ENCODE measurements at places on chromosomes 7 and 10.

DNA sequence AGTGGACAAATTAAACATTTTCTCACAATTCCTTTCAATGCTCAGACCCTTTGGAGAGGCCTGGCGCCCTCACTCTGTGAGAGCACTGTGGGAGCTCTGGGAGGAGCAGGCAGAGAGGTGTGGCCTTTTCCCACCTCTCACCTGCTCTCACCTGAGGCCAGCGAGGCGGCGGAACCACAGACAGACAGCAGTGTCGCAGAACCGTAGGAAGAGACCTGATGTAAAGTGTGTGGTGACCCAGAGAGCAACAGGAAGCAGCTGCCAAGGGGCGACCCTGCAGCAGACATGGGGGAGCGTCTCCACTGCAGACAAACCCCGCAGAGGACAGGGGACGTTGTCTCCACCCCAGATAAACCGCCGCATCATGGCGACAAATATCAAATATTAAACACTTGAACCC is 15.6 kb upstream of the PARP12 start:
- DNase-seq, result no peak

GRCh38 chr10:6037422-6037821 is 24.7 kb downstream of the IL2RA start:
- no peak for DNase-seq

- DNase-seq, result no peak
Measured at GRCh38 chr10:774223-774622, 84.8 kb upstream of the DIP2C start.

DNA sequence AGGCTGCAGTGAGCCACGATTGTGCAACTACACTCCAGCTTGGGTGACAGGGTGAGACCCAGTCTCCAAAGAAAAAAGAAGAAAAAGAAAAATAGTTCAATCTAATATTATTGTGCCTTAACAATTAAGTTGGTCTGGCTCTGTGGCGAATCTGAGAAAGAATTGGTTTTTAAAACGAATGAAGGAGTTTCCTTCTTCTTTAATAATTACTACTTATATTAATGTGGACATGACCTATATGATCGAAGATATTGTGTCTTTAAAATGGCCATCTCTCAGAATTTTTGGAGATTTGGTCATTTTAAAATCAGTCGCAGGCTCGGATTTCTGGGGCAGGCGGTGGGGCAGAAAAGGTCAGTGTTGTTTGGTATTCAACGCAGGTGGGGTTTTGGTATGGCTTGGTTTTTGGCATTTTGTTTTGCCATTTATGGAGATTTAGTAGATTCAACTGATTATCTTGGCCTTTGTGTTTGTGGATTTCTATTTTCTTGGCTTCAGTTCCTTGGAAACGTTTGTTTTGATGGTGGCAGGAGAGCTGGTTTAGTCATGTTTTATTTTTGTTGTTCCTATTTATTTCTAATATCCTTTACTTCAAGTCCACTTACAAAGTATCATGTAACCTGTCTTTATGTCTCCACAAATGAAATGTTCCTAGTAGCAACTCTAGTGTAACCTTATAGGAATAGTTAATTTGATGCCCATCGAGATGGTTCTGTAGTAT is 178.8 kb upstream of the MKLN1 start:
- DNase-seq, result no peak

DNA sequence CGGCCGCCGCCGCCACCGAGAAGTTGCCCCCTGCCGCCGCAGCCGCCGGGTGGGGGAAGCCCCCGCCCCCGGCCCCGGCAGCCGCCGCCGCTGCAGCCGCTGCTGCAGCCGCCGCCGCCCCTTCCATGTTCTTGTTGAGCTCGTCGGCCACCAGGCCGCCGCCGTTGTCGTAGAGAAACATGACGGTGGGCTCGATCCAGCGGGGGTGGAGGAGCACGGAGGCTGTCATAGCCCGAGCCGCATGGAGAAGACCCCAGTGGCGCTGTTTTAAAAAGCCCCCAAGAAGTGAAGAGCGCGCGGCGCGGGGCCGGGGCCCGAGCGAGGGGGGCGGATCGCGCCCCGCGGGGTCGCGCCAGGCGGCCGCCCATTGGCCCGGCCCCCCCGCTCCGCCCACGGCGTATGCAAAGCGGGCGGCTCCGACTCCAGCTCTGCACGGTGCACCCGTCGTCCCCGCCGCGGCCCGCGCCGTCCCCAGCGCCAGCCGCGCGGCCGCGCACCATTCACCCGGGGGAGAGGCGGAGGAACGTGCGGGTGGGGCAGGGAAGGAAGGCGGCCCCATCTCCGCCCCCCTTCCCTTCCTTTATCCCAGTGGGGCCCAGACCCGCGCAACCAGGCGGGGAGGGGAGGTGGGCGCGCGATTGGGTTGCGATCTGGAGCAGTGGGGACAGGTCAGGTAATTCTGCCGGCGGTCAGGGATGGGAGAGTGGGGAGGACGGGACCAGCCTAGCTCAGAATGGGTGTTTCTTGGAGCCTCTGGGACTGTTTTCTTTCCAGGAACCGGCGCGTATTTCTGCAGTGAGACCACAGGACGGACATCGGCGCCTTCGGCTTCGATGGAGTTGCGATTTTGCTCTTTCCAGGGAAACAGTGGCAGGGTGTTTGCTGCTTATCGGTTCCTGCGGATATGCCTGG is at the start of gene HOXA13:
Gene HOXA13 (minus strand): TSS at position 243 of the 912 bp plus-strand sequence. CDS start 14 bp downstream, at position 229.
- no peak for DNase-seq

DNA sequence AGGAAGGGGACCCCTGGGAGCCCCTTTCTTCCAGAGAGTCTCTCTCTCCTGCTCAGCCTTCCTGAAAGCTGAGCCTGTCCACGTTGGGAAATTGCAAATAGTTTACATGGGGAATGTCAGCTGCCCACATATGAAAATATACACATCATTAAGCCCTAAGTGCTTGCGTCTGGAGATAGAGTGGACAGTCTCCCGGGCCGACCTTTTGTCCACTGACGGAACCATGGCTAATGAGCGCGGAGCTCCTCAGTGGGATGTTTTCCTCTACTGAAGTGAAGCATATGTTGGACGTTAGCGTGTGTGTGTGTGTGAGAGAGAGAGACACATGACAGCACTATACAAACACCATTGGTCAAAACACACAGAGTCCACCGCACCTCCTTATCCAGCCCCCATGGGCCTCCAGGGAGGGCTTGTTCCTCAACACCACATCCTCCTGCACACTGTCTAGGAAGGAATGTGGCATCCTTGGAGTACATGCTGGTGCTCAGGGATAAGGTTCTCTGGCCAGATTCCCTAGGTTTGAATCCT is 128.4 kb downstream of the RGS10 start:
- peak; percentile 47 for DNase-seq

DNA sequence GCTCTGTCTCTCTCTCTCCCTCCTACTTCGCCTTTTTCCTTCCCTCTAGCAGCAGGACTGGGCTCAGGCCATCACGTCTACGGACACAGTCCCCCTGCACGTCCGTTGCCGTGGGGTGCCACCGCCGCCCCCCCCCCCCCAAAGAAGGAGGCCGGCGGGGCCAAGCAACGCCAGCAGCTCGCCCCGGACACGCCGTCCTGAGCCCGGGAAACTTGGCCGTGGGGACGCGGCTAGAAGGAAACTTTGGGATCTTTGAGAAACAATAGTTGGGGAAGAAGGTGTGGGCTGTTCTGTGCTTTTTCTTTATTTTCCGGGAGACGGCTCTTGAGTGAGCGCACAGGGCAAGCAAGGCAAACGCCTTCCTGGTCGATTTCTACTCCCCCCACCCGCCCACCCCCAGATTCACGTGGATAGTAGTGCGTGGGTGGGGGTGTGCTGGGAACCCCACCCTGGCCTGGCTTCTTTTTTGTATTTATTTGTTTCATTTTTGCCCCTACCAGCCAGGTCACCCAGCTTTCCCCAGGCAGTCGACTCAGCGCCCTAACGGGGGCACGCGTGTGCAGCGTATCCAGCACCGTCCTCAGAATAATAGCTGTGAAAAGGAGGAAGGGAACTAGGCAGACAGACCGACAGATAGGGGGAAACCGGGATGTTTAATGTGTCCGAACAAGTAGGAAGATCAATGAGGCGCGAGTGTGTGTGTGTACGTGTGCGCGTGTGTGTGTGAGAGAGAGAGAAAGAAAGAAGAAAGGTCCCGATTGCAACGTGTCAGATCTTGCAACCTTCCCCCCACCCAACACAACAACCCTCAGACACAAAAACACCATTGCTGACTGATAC is 1.4 kb downstream of the MXI1 start:
- DNase-seq, result peak; percentile 27

DNA sequence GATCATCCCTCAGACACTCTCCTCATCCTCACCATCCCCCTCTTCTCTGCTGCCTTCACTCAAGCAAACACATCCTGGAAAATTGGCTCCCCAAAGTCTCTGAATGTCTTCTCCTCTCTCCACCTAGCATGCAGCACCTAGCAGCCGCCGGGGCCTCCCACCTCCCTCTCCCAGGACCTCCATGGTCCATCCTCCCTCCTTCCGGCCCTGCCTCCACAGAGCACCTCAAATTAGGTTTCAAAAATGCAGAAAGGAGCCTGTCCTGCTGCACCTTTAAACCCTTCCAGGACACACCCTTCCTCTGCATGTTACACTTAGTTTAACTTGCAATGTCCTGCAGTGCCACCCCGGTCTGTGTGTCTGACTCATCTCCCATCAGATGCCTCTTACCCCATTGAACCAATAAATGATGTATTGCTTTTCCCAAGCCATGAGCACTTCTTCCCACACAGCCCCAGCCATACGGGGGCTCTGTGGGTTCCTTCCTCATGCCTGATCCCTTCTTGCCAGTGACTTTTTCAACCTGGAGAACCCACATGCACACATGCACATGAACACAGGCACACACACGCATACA is 582.5 kb upstream of the MGMT start:
- DNase-seq, result no peak

GRCh38 chr7:101020444-101020843 is 563 bp downstream of the MUC17 start:
- no peak for DNase-seq

DNA sequence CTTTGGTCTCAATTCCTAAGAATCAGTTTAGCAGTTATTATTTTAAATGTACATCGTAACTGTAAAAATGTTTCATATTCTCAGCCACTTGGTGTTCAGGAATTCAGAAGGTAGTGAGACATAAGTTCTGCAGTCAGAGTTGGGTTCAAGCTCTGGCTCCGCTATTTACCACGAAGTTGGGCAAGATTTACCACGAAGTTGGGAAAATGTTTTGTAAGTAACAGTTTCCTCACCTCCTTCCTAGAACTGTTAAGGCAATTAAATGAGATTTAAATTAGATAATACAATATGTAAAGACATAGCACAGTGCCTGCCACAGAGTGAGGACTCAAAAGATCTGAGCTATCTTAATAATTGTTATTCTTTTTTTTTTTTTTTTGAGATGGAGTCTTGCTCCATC is 16.3 kb upstream of the ABLIM1 start:
- no peak for DNase-seq

GRCh38 chr10:54799506-54799905 is 1.5 kb downstream of the PCDH15 start:
- DNase-seq, result no peak

DNA sequence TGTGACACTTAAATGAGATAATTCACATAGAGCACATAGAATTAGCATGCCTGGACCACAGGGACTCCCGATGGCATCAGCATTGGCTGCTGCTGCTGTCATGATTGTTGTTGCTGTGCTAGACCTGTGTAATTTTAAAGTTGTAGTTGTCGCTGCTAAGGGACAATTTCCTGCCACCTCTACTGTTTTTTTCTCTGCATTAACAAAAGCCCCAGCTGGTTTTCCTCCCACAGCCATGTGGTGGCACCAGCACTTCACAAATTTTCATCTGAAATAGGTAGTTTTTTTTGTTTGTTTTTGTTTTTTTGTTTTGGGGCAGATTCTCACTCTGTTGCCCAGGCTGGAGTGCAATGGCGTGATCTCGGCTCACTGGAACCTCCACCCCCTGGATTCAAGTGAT is 25.4 kb upstream of the PRXL2A start:
- DNase-seq, result peak; percentile 8

DNA sequence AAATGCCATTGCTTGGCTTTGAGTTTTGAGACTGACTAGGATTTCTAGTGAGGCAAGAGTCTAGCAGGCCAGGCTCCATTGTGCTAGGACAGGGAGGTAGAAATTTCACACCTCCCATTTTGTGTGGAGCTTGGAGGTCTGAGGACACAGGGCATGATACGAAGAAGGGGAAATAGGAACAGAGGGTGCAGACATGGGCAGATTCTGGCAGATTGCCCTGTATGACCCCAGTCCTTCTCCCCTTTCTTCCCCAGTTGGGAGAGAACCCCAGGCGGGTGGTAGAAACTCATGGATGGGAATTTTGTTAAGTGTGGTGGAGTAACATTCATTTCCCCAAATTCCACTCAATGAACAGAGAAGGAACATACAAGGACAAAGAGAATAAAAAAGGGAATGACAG is 54.4 kb downstream of the RAMP3 start:
- no peak for DNase-seq

- no peak for DNase-seq
Measured at GRCh38 chr7:129502708-129503685, 666 bp downstream of the SMKR1 start.

DNA sequence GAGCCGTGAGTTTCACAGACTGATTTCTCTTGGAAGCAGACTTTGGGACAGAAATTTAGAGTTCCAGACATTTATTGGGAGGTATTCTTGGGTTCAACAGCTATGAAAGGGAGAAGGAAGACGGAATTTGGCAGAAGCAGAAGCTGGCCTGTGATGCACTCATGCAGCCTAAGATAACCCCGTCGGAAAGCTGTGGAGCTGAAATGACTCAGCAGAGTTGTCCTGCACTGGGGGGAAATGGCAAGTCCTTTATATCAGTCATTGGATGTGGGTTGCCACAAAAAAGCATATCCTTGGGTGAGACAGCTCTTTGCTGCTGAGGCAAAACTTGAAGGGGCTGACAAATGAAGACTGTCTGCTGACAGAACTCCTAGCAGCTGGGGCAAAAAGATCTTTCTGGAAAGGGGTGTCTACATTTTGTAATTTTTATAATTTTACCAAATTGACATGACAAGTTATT is 11.5 kb upstream of the MICU1 start:
- DNase-seq, result peak; percentile 81

- no peak for DNase-seq
Measured at GRCh38 chr7:141444961-141445360, 106.2 kb upstream of the AGK start.

- no peak for DNase-seq
Measured at GRCh38 chr7:120864141-120864900, 6.4 kb upstream of the TSPAN12 start.

DNA sequence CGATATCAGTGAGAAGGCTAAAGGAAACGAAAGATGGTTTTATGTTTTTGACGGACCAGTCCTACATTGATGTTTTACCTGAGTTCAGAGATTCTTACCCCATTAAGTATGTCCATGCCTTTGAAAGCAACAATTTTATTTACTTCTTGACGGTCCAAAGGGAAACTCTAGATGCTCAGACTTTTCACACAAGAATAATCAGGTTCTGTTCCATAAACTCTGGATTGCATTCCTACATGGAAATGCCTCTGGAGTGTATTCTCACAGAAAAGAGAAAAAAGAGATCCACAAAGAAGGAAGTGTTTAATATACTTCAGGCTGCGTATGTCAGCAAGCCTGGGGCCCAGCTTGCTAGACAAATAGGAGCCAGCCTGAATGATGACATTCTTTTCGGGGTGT is 27.7 kb downstream of the MET start:
- DNase-seq, result no peak

DNA sequence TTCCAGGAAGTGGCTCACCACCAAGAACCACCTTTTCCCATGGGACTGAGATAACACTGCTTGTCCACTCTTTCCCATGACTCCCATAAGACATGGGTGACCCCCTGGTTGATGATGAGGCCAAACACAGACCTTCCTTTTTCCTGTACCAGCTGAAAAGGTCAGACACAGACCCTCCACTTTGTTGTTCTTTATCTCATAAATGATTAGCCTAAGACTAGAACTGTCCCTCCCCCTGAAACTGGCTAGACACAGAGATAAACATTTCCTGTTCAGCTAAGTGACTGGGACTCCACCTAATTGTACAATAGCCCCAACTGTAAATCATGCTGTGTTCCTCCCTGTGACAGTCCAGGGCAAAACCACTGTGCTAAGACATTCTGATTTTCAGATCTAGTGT is 8.2 kb upstream of the NRG3 start:
- no peak for DNase-seq
